ENCODE measurements at places on chromosomes 5 and 9.

DNA sequence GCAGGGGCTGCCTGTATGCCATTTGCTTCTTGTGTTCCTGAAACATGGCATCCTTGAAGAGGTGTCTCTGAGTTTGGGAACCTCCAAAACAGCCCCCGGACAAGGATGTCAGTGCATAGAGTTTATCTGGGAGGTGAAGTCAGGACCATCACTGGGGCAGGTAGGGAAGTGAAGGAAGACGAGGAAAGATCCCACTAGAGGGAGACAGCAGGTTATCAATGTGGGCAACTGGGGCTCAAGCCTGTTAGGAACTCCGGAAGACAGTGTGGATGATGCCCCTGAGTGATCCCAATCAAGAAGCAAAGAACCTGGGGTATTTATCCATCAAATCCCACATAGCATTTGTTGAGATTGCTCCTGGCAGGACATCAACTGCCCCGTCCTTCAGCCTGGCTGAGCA, 233.1 kb downstream of the AGTPBP1 start:
- DNase-seq = no peak

DNA sequence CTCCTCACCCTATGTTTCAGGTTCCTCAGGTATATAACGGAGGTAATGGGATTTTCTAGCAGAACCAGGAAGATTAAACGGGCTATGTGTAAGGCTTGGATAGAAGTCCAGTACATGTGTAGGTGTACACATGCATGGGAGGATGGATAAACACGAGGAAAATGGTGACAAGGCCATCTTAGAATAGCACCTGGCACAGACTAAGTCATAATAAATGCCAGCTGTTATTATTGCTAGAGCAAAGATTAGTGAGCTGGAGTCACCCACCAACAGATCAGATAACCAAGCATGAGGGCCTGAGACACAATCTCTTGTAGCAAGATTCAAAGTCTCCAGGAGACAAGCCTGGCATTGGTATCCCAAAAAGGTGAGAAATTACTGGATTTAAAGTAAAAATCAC, 21.1 kb downstream of the SPOCK1 start:
- DNase-seq = no peak

GRCh38 chr5:173311818-173312585, 16.2 kb downstream of the STC2 start:
- DNase-seq = no peak

DNA sequence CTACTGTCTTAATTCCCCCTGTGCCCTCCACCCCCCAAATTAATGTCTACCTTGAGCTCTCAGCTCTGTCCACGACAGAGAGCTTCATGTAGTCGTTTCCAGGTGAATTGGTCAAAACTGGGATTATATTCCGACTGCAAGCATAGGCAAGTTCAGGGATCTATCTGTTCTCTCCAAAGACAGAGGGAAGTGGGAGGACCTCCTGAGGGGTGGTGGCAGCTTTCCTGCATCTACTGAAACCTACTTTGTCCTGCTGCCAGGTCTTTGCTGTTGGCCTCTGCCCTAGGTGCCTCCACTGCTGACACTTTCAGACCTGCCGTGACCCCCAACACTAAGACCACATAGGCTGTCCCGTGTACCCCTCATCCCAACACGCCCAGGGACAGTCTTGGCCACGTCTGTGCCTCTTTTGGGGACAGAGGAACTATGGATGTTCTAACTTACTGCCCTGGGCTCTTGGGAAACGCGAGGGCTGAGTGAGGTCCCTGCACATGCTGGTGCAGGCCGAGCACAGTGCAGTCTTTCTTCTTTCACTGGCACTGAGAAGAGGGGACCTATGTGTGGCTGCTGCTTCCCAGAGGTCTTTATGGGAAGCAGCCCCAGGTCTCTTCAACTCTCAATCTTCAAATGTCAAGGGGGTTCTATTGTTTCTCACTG, 125.6 kb downstream of the NTRK2 start:
- DNase-seq = no peak

- no peak for DNase-seq
Observed at GRCh38 chr5:103840600-103840999, 278.0 kb upstream of the NUDT12 start.

GRCh38 chr5:18281947-18282581, 647.8 kb downstream of the TAF11L14 start:
- DNase-seq = no peak

DNA sequence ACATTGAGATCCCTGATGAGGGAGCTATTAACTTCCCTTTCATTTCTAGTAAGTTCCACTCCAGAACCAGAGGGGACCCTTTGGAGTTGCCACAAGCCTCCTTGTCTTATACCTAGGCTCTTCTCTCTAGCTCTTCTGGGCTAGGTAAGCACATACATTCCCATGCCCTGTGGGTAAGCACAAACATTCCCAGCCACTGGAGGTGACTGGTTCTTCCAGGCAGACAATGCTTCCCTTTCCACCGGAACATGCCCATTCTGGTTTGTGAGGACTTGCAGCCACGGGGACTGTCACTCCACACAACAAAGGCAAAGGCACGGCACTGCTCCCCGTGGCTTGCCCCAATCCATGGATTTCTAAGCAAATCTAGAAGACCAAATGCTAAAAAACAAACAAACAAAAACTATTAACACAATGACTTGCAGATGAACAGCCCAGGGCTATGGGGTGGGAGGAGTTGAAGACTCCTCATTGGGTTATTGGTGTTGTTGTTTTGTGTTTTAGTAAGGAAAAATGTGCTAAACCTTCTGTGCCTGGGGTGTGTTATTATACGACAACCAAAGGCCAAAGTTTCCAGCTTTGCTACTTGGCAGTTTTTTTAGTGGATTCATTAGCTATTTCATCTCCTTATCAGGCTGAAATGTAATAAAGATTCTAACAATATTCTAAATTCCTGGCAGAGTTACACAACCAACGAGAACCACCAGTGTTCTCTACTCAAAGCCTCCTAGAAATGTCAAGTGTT, 276.2 kb downstream of the SYK start:
- DNase-seq = no peak

DNA sequence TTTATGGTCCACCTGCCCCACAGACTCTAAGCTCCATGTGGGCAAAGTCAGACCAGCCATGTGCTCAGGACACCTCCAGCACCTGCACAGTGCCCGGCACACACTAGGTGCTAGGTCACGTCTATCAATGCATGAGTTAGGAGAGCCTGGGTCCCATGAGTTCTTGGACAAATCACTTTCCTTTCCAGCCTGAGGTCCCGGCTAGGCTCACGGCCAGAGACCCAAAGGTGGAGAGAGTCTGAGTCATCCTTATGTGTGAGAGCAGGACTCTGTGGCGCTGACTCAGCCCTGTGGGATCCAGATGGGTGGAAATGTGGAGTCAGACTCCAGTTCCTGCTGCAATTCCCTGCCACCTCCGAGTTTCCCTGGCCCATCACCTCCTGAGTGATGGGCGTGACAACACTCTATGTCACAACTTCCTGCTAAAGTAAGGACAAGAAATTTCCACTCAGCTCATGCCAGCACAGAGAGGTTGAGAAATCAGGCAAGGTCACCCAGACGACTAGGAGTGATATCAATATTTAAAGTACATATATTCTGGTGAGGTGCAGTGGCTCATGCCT, 2.5 kb upstream of the ST6GALNAC4 start:
- no peak for DNase-seq

- DNase-seq = no peak
Observed at GRCh38 chr9:119795395-119795794, 426.2 kb upstream of the BRINP1 start.

DNA sequence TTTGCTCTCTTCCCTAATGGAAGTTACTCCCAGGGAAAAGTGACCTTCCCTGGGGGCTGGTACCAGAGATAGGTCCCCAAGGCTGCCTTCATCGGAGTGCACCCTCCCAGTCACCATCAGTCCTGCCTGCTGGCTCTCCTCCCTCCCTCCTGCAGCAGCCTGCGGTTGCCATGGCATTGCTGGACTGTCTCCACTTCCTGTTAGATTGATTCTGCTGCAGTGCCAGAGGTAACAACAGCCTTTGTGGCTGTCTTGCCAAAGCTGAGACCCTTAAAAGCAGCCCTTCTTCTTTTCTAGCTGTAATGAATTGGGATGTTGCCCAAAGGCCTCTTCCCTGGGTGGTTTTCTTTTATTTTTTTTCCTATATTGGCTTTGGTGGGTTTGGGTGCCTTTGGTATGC, 78.1 kb upstream of the PRLR start:
- no peak for DNase-seq

DNA sequence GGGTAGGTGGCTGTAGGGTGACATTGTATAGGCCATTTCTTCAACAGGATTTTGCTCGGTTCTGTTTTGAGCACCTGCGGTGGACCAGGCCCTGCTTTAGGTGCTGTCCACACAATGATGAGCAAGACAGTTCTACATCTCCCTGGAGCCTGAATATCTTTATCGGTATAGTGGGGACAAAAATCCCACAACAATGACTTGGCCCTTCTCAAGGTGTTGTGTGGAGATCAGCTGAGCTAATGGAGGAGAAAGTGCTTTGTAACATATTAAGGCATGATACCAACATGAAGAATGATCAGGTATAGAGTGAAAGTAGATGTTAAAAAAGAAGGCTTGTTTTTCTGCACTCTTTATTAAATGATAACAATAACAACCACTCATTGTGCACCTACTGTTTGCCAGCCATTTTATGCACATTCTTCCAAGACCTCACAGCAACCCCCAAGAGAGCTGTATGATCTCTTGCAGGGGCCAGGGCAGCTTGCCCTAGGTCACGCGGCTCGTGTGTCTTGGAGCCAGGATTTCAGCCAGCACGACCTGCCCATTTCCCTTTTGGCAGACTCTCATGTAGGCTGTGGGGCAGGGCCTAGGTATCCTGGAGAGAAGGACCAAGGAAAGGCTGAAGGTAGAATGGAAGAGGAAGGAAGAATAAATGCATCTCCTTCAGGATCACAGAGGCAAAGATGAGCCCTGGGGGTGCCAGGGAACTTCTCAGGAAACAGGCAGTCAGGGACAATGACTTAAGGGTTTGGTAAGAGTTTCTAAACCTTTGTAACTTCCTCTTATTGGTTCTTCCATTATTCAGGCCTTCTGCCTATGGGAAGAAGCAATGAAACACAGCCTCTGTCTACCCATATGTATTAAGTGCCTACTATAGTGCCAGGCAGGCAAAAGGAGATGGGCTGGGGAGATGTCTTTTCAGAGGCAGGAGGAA, 50.0 kb upstream of the PPARGC1B start:
- DNase-seq = no peak

- DNase-seq = no peak
Observed at GRCh38 chr5:16914584-16914983, 21.5 kb downstream of the MYO10 start.

Measured in stimulated activated CD8-positive, alpha-beta memory T cell treated with anti-CD3 and anti-CD28 coated beads, Interleukin-7, amount 100 ng/mL, for 1 hour (primary cell).